ENCODE measurements at places on chromosomes 16 and 17.

DNA sequence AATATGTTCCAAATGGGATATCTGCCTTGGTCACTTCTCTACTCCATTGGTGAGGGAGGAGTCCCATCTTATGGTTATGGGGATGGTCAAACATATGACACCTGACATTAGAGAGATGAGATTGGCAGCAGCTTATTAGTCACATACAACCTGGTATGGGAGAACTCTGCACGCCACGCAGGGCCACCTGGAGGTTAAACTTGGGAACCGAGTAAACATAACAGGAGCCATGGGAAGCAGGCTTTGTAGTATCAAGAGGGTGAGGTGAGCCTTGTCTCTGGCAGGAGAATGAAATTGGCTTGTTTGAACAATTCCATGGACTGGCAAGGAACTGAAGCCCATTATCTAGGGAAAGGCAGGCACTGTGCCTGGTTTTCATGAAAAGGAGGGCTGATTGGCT lies 238.7 kb upstream of the ELAC2 start:
- DNase-seq = no peak

DNA sequence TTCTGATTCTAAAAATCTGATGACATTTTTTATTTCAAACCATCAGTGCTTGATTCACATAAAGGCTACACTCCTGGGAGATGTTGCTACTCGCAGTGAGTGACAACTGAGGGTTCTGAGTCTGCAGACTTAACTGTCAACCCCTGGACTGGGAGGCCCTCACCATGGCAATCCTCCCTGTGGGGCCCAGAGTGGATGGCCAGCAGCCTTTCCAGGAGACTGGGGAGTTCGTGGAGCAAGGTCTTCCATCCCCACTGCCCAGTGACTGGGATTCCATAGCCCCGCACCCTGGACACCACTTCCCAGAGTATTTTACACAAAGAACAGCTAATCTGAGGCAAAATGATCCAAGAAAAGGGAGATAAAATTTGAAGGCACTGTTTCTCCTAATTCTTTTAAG lies 59.3 kb downstream of the CREBBP start:
- no peak for DNase-seq

DNA sequence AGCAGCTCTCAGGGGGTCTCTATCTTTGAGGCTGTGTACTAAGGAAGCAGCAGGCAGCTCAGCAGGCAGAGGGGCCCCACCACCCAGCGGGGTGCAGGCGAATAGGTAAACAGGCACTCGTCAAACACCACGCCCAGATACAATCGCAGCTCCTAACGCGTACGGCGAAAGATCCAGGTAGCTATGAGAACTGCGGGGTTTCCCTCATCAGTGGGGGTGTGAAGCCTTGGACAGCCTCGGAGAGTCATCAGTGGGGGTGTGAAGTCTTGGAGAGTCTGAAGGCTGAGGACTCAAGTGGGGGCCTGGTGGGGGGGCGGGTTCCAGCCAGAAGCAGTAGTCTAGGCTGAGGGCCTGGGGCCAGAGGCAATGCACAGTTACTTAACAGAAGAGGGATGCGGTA lies 69.0 kb downstream of the RTN4RL1 start:
- no peak for DNase-seq

DNA sequence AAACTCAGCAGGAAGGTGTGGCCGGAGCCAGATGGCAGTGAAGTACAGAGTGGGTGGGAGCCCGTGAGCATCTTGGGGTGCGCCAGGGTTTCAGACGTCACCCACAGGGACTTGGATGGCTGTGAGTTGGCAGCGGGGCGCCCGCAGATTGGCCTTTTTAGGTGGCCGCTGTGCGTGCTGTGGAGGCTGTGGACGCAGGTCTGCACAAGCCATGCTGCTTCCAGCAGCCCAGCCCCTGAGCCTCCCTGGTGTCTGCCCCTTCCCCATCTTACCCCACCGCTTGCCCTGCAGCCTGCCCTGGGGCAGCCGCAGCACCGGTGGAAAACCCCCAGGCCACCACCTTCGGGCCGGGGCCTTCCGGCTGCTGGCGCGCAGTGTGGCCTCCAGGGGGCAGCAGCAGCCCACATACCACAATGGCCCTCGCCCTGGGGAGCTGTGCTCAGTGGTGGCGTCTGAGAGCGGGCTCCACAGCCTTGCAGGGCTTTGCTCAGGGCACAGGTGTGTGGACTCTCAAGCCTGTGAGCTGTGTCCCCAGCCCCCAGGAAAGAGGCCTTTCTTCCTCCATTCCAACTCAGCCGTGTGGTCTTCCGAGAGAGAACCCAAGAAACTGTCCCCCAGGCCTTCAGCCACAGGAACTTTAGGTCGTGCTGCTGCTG lies 11.8 kb downstream of the ENDOV start:
- DNase-seq = peak; percentile 93

GRCh38 chr16:57196753-57197152 lies 10.6 kb downstream of the RSPRY1 start:
- DNase-seq = no peak

GRCh38 chr16:85446951-85447692 lies 166.0 kb upstream of the GSE1 start:
- no peak for DNase-seq

GRCh38 chr16:48907906-48908634 lies 298.1 kb upstream of the N4BP1 start:
- no peak for DNase-seq

GRCh38 chr16:1902547-1903219 lies 15.5 kb downstream of the HS3ST6 start:
- no peak for DNase-seq

- no peak for DNase-seq
These were observed 12.2 kb upstream of the WNT9B start for GRCh38 chr17:46839211-46839610.

- no peak for DNase-seq
These were observed 34.9 kb upstream of the TANC2 start for GRCh38 chr17:62931101-62931500.

DNA sequence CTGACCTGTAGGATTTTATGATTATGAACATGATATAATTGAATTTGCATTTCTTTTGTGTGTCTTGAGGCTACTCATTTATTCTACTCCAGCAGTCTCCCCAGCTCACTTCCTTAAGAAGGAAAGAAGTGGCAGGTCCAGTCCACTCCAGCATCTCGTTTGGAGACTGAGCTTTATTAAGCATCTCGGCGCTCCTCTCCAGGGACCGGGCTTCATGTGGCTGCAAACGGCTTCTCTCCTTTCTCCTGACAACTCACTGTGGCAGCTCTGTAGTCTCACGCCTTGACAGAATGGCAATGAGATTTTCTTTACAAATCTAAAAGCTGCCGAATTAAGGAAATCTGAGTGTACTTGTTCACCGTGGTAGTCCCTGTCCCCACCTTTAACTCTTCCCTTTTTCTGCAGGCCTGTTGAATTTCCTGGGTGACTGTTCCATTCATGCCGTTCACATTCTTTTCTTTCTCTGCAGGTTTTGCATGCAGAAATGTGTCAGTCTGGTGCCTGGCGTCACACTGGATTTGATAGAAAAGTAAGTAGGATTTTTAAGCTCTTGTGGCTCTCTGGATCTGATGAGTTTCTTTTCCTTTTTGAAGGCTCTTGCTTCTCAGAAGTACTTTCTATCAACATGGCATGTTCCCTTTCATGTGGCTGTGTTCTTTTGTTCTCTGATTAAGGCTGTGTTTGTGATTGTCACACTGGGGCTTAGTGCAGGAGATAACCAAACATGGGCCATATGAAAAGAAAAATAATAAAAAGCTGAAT lies 200.5 kb upstream of the CHMP6 start:
- DNase-seq = no peak

DNA sequence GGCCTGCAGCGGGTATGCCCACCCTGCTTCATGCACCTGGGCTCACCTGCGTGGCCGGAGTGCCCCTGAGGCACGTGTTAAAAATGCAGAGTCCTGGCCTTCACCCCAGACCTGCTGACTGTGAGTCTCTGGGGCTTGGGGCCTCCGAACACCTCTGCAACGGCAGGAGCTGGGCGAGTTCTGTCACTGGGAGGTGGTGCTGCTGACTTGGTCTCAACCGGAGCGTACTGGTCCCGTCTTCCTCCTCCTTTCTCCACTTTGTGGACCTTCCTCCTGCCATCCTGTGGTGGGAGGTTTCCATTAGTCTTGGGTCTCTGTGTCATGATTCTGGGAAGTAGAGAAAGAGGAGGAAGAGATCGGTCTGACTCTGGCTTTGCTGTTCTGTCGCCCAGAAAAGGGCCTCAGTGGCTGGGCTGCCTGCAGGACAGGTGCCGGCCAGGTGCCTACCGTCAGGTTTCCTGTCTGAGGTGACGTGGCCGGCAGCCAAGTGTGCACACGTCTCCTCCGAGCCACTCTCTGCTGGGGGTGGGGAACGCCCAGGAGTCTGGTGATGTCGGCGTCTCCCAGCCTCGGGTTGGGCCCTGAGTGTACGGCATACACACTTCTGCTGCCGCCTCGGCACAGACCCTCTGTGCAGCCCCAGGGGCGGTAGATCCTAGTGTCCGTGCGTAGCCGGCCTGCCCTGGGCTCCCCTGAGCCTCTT lies 6.9 kb downstream of the TSC2 start:
- DNase-seq = no peak

DNA sequence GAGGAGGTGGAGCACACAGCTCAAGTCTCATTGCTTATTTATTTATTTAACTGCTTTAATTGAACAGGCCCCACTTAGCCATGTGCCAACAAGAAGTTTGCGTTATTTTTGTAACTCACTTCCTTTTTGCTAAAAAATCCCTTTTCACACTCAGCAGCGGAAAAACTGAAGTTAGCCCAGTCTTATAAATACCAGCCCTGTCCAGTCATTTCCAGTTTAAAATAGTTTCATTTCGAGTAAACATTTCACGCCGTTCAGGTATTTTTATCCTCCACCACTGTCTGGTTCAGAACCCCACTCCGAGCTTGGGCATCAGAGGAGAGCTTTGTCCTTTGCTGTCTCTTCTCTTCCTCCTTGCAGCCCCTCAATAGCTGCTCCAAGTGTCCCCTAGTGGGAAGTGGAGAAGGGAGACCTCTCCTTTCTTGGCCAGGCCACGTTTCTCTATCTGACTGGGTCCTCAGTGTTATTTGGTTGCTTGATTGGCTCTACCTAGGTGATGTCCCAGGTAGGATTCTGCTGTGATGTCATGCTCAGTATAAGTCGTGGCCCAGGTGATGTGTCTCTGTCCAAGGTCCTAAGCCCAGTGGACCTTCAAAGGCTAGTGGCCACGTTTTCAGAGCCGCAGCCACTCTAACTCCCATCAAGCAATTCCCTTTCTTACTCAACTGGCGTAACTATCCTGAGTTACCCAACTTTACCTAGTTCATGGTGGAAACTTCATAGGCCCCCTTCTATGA lies 53.0 kb upstream of the GAS7 start:
- no peak for DNase-seq

GRCh38 chr16:1647856-1648255 lies 30.2 kb upstream of the JPT2 start:
- DNase-seq = no peak

- peak; percentile 37 for DNase-seq
These were observed 314.5 kb downstream of the SEC14L1 start for GRCh38 chr17:77455111-77455890.

- no peak for DNase-seq
These were observed 18.1 kb downstream of the SDK2 start for GRCh38 chr17:73625991-73626673.
